ENCODE measurements at places on chromosomes 3 and 15.

GRCh38 chr3:58534592-58535494, 2.1 kb downstream of the ACOX2 start:
- DNase-seq = no peak

- no peak for DNase-seq
Measured at GRCh38 chr3:149319750-149320149, 13.7 kb downstream of the TM4SF18 start.

- DNase-seq = peak; percentile 42
Measured at GRCh38 chr3:109132801-109133473, 3.6 kb upstream of the C3orf85 start.

DNA sequence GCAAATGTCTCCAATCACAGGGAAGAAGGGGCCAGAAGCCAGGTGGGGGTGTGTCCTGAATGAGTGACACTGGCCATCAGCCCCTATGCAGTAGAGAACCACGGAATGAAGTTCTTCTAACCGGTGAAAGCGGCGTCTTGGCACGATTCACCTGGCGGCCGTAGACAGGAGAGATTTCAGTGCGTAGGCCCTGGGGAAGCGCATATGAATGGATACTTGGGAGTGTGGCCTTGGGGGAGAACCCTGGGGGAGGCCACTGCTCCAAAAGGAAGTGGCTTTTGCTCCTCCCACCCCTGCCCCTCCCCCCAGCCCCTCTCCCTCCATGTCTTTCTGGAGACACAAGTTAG, 43.6 kb downstream of the RBPMS2 start:
- DNase-seq = no peak

- DNase-seq = no peak
Measured at GRCh38 chr15:94272251-94272898, 41.0 kb downstream of the MCTP2 start.

DNA sequence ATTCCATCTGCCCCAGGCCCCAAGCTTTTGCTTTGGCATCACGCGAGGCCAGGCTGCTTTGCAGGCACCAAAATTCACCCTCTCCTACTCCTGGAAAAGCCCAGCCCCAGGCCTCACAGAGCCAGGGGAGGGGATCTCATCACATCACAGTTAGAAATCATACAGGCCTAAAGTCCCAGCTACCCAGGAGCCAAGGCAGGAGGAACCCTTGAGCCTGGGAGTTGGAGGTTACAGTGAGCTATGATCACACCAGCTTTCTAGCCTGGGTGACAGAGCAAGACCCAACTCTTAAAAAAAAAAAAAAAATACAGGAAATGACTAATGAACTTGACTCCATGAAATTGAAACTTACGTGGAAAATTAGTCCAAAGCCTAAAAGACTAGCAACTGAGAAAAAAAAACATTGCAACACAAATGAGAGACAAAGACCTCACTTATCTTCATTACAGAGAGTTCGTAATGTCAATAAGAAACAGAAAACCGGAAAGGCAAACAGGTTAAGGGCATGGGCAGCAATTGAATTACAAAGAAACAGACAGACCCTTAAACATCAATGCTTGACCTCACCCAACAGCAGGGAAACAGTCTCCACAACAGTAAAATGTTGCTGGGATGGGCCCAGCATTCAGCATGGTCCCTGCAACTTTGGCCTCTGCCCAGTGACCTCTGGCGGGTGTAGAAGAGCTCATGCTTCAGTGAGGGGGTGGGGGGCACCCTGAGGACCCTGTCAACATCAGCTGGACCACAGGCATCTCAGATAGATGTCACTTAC, 151.5 kb downstream of the LRRK1 start:
- peak; percentile 42 for DNase-seq

GRCh38 chr3:42778644-42779043, 5.6 kb upstream of the CCDC13 start:
- DNase-seq = peak; percentile 61

DNA sequence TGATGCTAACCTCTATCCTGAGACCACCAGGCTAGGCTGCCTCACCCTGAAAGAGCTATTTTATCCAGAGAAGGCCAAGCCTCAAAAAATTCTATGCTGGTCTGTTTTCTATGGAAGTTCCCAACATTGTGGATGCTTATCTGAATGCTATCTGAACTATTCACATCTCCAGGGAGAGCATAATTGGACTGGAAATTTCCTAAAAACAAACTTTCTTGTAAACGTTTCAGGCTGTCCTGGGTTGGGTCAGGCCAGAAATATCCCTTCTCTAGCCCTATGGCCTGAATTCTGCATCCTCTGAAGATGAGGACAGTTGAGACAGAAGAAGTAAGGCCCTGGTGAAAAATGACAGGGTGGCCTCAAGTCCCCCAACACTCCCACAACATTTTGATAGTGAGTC, 706.4 kb upstream of the NR2F2 start:
- DNase-seq = no peak

DNA sequence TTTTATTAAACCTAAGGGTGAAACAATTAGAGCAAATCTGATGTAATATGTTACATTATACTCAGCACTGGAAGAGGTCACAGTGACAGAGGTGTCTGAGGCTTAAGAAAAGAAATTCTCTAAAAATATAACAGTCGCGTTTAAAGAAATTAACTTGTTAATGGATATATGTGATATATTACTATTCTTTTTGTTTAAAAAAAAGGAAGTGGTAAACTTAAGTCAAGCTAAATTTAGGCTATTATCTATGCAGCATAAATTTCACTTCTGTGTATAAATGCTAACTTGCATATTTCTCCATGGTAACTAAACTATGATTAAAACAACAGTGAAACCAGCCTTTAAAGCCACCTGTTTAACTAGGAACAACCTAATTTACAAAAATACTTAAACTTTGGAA, 191.3 kb downstream of the FOXP1 start:
- no peak for DNase-seq

DNA sequence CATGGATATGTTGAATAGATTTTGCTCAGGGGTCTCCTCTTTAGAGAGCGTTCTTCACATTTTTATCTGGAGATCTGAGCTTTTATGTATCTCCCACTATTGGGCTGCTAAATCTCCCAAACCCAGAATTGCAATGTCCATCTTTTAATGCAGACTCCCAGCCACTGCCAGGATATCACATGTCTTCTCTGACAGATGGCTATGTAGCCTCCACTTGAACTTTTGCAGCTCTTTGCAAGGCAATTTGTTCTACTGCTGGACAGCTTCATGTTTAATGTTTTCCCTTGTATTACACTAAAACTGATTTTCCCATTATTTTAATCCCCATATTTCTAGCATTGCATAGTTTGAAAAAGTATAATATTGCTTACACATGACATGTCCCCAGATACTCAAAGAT, 177.2 kb downstream of the LPP start:
- no peak for DNase-seq

- DNase-seq = peak; percentile 30
Measured at GRCh38 chr3:44584646-44585501, at the start of gene ZNF660. Gene ZNF660, plus strand, starts transcription at chr3:44584964. Its CDS starts 9,230 bp downstream, at chr3:44594194.

GRCh38 chr3:35772381-35773015, 133.2 kb downstream of the ARPP21 start:
- no peak for DNase-seq

GRCh38 chr3:101635345-101635744, 41.6 kb downstream of the ZBTB11 start:
- no peak for DNase-seq

DNA sequence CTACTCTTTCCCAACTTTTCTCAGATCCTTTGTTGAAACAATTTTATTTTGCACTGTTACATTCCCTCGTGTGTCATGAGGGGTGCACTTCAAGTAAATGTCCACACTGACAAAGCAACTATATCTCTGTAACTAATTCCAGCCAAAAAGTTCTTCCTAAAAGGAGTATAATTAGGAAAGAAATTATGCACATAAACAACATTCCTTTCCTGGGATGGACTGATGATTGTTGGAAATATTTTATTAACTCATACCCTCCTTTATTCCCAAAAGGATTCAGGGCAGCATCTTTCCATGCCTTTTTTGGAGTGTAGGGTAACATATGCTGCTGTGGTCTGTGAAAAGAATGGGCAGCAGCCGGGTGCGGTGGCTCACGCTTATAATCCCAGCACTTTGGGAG, 426.1 kb upstream of the THBS1 start:
- no peak for DNase-seq

DNA sequence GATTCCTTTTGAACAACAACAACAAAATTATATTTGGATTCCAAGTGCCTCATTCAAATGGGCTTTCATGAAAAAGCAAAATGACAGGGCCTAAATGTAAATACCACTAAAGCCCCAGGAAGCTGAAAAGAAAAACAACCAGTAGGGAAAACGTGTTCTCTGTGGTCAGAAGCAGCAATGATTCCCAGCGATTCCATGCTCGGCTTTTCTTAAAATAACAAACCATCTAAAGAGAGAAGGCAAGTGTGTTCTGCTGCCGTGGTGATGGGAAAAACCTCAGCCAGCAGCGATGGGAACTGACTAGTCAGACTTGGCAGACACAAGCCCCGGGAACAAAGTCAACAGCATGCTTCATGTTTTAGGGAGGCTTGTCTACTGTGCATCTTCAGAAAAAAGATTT, 153.6 kb downstream of the TNIK start:
- DNase-seq = peak; percentile 94

DNA sequence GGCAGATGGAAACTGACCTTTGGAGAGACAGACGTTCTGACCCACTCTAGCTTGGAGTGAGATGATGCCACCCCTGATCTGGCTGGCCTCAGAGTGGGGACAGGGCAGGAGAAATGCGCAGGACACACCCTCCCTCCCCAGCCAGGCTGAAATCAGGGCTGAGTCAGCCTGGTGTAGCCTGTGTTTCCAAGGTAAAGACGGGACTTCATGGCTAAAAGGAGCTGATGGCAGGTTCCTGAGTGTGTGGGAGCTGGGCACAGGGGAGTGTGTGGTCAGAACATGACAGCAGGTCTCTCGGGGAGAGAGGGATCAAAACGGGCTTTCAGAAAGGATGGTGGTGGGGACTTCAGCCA, 14.6 kb upstream of the POLG start:
- DNase-seq = no peak

GRCh38 chr15:85031086-85031943, 49.7 kb downstream of the PDE8A start:
- no peak for DNase-seq
